ENCODE measurements at places on chromosomes 3 and 15.

DNA sequence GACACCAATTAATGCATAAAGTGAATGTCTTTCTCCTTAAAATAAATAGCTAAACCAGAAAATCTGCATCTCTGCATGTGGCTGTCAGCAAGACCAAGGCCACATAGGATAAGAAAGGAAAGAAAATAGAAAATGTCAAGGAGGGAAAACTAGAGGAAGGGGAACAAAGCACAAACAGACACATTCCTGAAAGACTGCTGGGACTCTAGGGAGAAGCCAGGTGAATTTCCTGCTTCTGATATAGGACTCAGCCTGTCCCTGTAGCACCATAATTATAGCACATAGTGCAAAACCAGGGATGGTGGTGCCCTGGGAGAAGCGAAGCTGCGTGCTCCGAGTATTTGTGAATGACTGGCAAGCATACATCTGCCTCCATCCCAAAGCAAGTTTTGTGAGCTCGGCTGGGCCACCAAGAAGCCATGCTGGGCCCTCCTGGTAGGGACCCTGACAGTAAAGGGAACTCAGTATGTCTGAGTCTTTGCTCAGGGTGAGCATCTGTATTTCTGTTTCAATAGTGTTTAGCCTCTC lies 14.2 kb downstream of the FSTL1 start:
- no peak for DNase-seq

DNA sequence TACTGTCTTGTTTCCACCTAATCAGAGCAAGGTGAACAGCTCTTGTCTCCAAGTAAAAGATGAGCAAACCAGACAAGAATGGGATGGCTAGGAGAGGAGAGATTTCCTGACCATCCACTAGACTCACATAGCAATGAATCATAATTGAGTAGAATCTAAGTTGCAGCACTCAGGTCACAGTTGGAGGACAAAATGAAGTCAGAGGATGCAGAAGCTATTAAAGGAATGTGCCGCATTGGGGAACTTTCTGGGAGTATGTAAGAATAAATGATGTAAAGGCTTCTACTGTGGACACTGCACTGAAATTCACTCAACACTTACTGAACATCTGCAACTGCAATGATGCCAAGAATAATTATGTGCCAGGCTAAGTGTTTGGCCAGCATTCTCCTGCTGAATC lies 217.4 kb upstream of the WNT5A start:
- DNase-seq: no peak

DNA sequence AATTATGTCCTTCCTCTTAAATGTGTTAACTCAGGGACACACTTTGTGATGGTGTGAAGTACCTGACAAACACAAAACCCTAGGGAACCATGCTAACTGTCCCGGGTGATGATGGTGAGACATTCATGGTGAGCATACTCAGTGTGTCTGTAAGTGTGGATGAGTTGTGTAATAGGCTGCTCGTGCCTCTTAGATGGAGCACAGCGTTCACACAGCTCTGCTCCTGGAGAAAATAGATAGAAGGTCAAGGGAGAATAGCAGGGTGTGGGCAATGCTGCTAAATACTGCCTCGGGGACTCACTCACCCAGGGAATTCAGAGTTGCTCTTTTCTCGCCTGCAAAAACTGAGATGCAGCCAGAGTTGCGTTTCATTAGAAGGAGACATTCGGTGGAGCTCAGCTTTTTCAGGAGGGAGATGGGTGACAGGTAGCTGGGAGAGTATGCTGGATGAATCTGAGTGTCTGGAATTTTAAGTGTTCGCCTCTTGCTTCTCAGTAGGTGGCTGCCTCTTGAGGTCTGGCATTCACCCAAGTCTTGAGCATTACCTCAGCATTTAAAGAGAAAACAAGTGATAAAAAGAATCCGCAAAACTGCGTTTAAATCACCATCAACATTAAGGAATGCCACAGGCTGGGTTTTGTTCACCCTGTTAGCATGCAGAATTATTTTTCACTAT lies 813.2 kb downstream of the AGBL1 start:
- peak; percentile 42 for DNase-seq

DNA sequence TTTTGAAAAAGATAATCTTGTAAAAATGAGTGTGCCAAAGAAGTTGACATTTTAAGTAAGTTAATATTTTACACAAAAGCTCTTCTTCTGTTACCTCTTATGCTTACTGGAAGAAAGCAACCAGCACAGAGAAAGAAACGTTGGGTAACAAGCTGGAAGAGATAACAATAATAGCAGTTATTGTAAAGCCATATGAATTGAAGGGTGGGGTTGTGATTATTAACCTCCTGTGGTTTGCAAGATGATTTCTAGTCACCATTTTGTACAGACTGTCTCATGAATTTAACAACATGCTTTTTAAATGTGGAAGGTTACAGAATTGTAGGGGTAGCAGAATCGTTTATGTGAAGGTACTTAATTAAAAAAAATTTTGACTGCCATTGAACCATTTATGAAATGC lies 9.2 kb downstream of the RAP2B start:
- DNase-seq: no peak

DNA sequence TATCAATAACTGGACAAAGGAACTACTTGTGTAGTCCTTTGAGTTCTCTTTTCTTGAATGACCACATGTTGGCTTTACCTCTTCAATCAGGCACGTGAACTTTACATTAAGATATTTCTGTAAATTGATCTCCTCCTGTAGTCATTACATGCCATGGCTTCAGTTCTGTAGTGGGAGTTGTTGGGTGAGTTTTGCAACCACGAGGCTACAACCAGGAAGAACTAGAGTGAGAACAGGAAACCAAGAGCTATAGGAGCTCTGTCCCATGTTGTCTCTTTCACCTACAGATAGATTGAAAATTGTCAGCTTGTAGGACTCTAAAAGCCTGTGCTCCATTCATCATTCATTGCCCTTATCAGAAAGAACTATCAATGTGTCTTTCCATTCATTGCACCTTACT lies 2.0 kb downstream of the RSRC1 start:
- DNase-seq: no peak

- no peak for DNase-seq
Measured at GRCh38 chr3:34008836-34009809, 210.7 kb downstream of the PDCD6IP start.

DNA sequence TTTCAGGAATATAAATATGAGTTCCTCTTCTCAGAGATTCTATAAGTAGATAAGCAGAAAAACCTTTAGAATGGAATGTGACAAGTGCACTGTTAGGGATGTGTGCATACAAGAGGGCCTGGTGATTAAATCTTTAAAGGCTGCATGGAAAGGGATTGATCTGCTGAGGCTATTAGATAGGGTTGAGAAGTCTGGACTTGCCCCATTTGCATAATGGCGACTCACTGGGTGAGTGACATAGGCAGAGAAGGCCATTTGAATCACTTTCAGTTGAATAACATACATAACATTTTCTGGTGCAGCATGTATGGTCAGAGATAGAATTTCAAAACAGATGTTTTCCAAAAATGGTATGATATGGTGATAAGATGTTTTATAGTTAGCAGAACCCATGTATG lies 156.9 kb downstream of the ZNF621 start:
- DNase-seq: peak; percentile 5

GRCh38 chr15:101003081-101003480 lies 83.9 kb downstream of the LRRK1 start:
- no peak for DNase-seq

- no peak for DNase-seq
Measured at GRCh38 chr3:69330891-69331400, 54.9 kb downstream of the FRMD4B start.

DNA sequence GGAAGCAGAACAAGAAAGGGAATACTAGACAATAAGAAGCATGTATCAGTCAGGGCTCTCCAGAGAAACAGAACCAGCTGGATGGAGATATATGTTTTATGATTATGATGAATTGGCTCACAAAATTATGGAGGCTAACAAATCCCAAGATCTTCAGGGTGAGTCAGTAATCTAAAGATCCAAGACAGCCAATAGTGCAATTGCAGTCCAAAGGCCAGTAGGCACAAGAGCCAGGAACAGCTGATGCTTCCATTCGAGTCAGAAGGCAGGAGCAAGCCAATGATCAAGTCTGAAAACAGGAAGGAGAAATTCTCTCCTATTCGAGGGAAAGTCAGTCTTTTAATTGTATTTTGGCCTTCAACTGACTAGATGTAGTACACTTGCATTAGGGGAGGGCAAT lies 164.9 kb upstream of the ST8SIA2 start:
- DNase-seq: no peak

- no peak for DNase-seq
Measured at GRCh38 chr3:135310317-135310716, 515.3 kb downstream of the EPHB1 start.

DNA sequence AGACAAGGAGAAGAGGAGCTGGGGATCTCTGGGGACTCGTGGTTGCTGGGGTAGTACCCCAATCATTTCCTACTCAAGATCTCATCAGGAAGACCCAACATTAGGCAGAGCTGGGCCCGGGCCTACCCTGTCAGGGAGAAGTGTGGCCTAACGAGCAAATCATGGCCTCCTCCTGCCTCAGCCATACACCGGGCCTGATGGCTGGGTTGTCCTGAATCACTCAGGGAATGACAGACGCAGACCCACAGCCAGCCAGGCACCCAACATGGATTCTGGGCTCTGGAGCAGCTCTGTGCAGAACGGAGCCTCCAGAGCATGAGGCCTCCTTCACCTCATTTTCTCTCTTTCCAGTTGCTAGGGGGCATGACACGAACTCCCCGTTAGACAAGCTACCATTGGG lies 19.7 kb downstream of the ITGA11 start:
- DNase-seq: no peak

DNA sequence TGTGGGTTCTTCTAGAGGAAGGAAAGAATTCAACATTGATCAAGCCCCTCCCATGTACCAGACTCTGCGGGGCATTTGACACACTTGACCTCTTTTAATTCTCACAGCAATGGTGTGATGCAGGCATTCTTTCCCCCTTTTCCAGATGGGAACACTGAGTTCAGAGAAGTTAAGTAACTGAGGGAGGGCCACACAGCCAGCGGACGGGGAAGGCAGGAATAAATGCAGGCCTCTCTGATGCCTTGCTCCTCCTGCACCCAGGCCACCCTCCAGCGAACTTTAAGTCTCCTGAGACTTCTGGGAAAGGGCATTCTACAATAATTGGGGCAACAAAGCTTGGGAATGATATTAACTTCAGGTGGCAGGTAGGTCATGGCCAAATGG lies 227.4 kb downstream of the UACA start:
- DNase-seq: no peak

DNA sequence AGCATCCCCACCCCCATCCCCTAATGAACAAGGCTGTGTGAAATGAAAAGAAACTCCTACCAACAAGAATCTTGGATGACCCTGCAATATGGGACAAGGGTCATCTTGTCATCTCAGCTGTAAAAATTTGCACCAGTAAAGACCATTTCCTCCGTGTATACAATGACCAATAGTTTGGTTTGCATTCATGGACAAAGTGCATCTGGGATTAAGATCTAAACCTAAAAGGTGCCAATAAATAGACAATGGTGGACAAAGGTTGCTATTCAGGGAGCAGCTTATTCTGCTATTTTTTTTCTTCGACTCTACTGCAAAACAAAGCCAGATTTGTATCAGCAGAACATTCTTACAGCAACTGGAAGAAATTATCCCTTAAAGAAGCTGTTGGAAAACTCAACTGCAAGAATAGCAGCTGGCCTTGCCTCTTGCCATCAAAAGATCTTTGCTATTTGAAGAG lies 8.0 kb downstream of the MGLL start:
- no peak for DNase-seq

GRCh38 chr15:77877869-77878577 lies 199.5 kb downstream of the TBC1D2B start:
- DNase-seq: no peak

GRCh38 chr15:52004806-52005205 lies 14.2 kb upstream of the MAPK6 start:
- DNase-seq: no peak

DNA sequence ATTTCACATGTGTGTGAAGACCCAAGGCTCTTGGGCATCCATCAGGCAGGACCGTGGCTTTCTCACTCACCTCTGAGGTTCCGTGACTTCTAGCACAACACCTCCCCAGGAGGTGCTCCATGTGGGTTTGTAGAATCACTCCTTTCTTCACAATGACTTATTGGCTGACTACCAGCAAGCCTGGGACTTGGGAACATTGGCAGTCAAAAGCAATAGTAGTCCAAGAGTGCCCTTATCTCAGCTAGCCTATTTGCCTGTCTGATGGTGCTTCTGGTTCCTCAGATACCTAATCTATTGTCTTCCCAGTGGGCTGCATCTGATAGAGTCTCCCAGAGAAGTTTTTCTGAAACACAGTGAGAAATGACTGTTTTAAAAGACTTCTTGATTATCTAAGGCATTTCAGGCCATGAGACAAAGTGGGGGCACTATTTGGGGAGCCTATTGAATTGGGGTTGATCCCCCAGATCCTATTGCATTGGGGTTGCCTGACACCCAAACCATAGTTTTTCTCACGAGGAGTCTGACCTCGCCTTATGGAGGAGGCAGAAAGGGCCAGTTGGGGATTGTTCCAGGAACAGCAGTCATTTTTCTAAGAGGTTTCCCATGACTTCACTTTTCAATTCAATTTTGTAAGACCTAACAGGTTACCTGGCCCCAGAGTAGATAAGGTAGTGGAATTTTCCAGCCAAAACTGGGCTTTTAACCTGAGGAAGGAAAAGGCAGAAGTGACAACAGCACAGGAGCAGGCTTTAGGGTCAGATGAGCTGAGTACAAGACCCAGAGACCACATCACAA lies 88.0 kb downstream of the CYP19A1 start:
- DNase-seq: no peak

GRCh38 chr3:174531262-174531982 lies 327.7 kb upstream of the NAALADL2 start:
- no peak for DNase-seq

Data from NCI-H1105 treated with DMSO at 0.1 percent for 48 hours (cell line).